ENCODE measurements at places on chromosomes 3 and 15.

DNA sequence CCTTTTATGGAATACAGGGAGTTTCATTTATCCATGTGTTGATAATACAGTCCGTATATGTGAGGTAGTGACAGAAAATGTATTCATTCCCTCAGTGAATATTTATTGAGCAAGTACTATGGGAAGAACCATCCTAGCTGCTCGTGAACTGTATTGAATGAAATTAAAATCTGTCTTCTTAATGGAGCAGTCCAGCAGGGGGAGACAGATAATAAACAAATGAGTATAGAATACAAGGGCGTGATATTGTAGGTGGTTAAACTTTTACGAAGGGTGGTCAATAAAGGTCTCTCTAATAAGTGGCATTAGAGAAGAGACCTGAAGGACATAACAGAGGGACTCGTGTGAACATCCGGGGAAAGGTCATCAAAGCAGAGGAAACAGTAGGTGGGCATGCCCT lies 62.7 kb upstream of the OSTN start:
- no peak for DNase-seq

DNA sequence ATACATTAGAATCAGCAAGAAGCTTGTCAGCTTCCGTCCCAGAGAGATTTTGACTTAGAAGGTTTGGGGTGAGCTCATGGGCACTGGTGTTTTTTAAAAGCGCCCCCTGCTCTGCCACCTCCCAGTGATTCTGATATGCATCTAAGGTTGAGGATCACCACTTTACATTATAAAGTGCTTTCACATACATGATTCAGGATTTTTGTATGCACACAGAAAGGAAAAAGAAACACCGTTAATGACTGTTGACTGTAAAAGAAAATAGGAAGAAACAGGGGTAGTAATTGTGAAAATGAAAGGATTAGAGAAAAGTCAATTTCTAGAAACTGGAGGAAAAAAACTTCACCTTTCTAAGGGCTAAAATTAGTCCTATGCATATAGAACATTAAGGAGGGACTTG lies 104.9 kb upstream of the ZBED2 start:
- no peak for DNase-seq

DNA sequence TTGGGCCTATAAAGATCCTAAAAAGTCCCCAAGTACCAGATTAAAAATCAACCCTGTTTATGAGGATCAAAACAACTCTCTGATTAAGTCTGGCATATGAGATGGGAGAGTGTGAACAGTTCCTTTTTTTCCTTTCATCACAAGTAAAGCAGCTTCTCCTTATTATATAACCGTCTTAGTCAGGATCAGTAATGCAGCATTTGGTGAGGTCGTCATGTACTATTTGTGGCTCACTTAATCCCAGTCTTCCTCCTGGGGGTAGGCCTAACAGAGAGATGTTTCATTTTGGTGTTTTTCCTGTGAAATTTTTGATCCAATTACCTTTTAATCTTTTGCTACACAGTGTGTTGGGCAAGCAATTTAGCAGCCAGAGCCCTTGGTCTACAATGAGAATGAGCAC lies 333.1 kb upstream of the KCNMB2 start:
- no peak for DNase-seq

- DNase-seq: no peak
Observed at GRCh38 chr3:137349557-137350348, 392.0 kb downstream of the IL20RB start.

GRCh38 chr3:182782149-182782548 lies 11.2 kb upstream of the ATP11B start:
- DNase-seq: no peak

GRCh38 chr3:34268032-34268709 lies 469.7 kb downstream of the PDCD6IP start:
- no peak for DNase-seq

GRCh38 chr3:127835993-127836882 lies 13.9 kb upstream of the MGLL start:
- DNase-seq: no peak

DNA sequence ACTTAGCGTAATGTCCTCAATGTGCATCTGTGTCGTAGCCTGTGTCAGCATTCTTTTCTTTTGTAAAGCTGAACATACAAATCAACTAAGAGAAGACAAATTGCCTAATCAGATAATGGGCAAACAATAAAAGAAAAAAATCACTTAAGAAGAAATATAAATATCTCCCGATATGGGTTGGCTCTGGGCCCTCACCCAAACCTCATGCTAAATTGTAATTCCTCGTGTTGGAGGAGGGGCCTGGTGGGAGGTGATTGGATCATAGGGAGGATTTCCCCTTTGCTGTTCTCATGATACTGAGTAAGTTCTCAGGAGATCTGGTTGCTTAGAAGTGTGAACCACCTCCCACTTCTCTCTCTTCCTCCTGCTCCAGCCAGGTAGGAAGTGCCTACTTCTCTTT lies 285.0 kb upstream of the LYSMD4 start:
- no peak for DNase-seq

GRCh38 chr3:197583371-197583770 lies 27.6 kb upstream of the BDH1 start:
- no peak for DNase-seq

DNA sequence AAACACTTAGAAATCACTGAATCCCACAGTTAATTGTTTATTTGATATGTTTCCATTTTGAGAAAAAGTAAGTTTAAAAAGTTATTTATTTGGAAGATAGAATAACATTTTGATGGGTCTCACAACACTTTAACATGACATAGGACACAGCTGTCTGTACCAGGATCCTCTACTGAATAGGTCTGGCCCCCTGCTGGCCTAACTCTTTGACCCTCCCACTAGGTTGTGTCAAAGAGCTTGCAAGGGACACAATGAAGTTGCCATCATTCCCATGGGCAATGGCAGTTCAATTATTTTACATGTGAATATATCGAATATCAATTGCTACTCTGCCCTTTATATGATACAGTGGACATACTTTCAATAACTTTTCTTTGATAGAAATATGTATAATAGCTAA lies 138.9 kb downstream of the EPHA3 start:
- DNase-seq: no peak

DNA sequence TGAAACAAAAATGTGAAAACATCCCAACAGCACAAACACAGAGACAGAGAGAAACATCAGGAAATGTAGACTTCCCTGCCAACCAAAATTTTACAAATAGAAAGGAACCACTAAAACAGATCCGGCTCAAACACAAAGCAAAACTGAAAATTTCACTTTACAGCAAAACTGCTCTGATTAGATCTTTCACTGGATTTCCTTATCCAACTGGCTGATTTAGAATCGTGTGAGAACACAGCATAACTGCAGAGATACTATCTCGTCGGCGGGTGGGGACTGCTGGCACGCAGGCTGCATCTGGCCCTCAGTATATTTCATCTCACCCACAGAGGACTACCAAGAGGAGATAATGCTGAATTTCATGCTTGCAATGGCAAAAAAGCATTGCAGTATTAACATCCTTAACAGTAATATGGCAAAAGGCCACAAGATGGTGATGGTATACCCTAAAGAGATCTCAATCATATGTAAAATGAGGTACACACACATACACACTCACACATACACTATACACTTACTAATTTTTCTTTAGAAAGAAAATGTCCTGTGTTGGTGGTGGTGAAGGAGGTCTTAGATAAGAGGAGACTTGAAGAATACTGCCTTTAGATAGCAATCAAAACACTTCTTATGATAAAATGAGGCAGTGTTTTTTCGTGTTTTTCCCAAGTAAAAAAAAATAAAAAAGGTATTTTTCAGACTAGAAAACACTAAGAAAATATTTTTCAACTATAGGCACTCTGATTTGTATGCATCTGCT lies 10.6 kb upstream of the LEO1 start:
- DNase-seq: no peak

GRCh38 chr3:146968204-146968651 lies 363.1 kb upstream of the PLSCR5 start:
- no peak for DNase-seq

GRCh38 chr3:53791317-53791716 lies 54.9 kb downstream of the CHDH start:
- DNase-seq: no peak

DNA sequence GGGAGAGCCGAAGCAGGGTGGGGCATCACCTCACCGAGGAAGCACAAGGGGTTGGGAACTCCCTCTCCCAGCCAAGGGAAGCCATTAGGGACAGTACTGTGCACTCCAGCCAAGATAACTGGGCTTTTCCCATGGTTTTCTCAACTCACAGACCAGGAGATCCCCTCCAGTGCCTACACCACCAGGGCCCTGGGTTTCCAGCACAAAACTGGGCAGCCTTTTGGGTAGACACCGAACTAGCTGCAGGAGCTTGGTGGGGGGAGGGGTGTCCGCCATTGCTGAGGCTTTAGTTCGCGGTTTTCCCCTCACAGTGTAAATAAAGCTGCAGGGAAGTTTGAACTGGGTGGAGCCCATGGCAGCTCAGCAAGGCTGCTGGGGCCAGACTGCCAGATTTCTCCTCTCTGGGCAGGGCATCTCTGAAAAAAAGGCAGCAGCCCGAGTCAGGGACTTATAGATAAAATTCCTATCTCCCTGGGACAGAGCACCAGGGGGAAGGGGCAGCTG lies 129.6 kb upstream of the LMCD1 start:
- DNase-seq: no peak

DNA sequence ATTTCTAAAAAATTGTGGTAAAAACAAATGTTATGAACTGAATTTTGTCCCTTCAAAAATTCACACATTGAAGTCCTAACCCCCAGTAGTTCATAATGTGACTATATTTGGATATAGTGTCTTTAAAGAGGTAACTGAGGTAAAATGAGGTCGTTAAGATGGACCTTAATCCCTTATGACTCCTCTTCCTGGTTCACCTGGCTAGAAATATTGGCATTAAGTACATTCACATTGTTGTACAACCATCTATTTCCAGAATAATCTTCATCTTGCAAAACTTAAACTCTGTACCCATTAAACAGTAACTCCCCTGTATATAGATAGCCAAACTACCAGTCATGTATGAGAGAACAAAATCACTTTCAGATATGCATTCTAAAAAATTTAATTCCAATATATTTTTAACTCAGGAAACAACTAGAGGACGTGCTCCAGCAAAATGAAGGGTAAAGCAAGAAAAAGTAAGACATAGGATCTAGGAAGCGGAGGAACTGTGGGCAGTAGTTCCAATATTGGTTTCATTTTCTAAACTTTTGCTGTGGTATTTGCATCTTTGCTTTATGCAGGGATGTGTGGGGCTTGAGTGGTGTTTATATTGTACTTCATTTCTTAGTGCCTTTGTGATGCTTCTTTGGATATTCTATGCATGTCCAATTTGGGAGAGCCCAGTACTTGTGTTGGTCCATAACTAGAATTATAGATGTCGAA lies 36.7 kb upstream of the IL20RB start:
- DNase-seq: no peak

GRCh38 chr15:99752556-99752955 lies 19.3 kb upstream of the LYSMD4 start:
- no peak for DNase-seq

DNA sequence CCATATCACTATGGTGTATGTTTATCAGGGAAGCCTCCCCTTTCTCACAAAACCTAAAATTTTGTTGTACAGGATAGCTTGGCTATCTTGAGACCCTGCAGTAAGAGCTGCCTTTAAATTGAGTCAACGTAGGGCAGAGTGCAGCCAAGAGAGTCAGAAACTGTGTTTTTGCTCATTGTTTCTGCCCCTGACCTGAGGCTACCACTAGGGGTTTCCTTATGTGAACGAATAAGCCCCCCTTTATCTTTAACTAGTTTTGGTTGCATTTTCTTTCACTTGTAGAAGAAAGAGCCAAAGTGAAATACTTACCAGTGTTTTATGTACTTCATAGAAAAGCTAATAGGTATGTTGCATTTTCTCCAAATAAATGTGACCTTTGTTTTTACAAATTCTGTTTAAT lies 149.9 kb upstream of the TMC3 start:
- no peak for DNase-seq

- DNase-seq: no peak
Observed at GRCh38 chr3:161415506-161416231, 44.4 kb upstream of the SPTSSB start.

DNA sequence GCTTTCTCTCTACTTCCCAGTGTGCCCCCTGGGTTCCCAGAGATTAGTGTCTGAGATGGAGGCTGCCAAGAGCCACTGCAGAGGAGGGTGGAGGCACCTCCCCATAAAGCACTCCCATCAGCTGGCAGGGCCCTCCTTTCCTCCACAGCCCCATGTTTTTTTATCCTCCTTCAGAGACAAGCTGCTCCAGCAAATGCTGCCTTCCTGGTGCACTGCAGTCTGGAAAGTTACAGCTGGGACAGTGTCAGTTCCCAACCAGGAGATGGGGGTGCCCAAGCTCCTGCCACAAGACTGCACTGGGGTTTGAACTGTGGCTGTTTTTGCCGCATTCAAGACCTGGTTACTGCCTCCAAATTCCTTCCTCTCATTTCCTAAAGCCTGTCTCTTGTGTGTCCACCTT lies 206.1 kb downstream of the CADPS start:
- no peak for DNase-seq

All from NCI-H1048 (cell line).